Suprapubic skin (tissue), 4 donors: ENCODE measurements at places on chromosomes 7 and 10. TPM values are rescaled to one million over a fixed set of nuclear protein-coding genes. Genes with fewer than 3 reads are reported as not detected.

The TMEM176B gene
- 6.5 TPM for total RNA-seq

The CCDC172 gene
- not detected for total RNA-seq

The WDR86 gene
- total RNA-seq = 1.4 TPM

The MSRB2 gene
- 7.2 TPM for total RNA-seq

The ASB15 gene
- total RNA-seq = not detected
